CD4-positive, alpha-beta memory T cell (primary cell): ENCODE measurements at places on chromosomes 5 and 9.

DNA sequence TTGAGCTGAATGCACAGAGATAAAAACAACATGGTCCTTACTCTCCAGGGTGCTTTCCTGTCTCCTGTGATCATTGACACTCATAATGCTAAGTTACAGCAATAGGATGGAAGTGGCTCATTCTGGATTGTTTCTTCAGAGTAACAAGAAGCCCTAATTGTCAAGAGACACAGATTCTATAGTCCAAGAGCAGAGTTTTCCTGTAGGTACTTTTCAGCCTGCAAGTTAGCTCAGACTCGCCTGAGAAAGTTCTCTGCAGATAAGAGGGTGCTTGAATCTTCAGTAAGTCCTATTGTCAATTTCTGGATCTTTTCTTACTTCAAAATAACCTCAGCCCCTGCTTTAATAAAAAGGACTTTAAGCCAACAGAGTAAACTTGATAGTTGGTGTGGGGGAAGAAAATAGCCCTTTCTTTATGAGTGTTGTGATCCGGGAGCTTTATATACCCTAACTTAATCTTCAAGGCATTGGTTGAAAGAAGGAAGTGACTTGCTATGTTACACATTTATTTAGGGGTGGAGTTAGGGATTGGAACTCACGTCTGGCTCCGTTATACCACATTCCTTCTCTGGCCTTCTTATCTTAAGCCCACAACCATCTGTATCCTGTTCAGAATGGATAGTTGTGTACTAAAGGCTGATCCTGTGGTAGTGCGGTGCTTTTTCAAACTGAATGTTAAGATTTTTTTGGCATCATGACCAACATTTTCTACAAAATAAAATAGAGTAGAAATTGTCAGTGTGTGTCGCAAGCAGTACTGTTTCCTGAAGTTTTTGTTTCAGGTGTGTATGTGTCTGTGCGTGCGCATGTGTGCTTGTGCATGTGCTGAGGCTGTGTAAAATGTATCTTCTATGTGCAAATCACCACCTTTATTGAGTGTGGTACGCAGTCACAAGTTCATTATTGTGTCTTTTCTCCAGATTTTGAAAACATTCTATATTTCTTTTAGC, 173.9 kb downstream of the WDR70 start:
- no peak for DNase-seq

- DNase-seq: no peak
Observed at GRCh38 chr5:2724031-2724581, 27.4 kb downstream of the IRX2 start.

- no peak for DNase-seq
Observed at GRCh38 chr5:122492675-122493074, 180.6 kb downstream of the SNCAIP start.

DNA sequence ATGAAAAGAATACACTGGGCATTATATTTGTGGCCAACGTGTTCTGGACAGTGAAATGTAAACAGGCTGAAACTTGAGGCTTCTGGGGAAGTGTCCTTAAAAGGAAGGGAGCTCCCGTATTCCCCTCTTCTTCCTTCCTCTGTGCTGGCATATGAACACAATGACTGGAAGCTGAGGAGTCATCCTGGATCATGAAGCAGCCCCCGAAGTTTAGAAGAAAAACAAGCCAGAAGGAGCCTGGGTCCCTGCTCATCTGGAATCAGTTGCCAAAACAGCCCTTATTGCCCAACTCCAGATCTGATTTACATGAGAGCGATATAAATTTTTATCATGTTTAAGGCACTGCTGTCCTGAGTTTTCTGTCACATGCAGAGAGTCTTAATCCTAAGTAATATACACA, 65.4 kb upstream of the SLC1A1 start:
- DNase-seq: no peak

DNA sequence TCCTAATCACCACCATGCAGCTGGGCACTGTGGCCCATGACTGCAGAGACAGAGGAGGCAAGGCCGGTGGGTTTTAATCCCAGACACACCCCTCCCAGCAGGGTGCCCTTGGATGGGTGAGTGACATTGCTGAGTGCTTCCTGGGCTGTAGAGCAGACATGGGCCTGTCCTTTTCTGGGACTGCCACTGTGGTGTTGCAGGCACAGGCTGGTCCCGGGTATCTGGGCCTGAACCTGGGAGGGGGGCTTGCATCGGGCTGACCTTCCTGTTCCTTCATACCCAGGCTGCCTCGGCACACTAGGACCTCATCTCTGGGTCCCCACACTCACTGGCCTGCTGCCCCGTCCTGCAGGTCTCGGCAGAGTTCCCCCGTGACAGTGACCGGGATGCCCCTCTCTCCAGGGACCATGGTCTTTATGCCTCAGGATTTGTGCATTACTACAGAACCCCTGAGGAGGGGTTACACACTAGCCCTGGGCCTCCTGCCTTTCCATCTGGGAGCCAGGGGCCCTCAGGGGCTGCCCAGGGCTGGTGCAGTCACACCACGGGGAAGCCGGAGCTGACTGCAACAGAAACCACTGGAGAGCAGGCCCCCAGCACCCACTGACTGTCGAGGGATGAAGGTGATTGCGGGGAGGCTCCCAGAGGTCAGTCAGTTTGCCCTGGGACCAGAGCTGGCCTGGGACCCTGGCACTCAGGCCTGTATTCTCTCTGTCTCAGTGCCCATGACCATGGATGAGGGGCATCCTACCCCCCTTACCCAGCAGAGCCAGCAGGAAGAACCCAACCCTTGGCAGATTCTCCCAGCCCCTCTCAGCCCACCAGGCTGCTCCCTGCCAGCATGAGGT, 8.9 kb upstream of the SLC25A48 start:
- DNase-seq: no peak
